Left kidney (tissue), 8 donors: ENCODE measurements at places on chromosomes 1 and 21. TPM values are rescaled to one million over a fixed set of nuclear protein-coding genes. Genes with fewer than 3 reads are reported as not detected.

The RAB25 gene
- 46.9 TPM for polyA plus RNA-seq

- no peak for DNase-seq
Observed at GRCh38 chr1:161491472-161491871, 13.8 kb upstream of the FCGR2A start.

- no peak for DNase-seq
Observed at GRCh38 chr1:101064697-101065096, 39.1 kb upstream of the DPH5 start.

DNA sequence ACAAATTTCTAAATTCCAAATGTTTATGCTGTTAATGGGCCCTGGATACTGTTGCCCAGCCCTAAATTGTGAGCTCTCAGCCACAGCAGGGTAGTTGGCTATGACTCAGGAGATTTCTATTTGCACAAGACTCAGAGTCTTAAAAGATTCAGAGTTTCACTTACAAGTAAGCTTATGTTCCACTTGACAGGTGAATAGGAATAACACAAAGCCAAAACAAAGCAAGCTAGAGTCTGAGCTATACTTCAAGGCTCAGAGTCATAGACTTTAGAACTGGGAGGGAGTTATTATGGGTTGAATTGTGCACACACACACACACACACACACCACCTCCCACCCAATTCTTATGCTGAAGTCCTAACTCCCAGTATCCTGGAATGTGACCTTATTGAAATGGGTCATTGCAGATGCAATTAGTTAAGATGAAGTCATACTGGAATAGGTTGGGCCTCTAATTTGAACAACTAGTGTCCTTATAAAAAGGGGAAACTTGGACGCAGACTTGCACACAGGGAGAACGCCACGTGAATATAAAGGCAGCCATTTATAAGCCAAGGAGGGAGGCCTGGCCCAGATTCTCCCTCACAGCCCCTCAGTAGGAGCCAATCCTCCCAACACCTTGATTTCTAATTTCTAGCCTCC is 30.2 kb downstream of the PRDX6 start:
- DNase-seq = peak; percentile 87

- DNase-seq = no peak
Observed at GRCh38 chr1:211589782-211590721, 11.1 kb upstream of the SLC30A1 start.

- DNase-seq = no peak
Observed at GRCh38 chr1:101567582-101568189, 330.9 kb downstream of the S1PR1 start.

DNA sequence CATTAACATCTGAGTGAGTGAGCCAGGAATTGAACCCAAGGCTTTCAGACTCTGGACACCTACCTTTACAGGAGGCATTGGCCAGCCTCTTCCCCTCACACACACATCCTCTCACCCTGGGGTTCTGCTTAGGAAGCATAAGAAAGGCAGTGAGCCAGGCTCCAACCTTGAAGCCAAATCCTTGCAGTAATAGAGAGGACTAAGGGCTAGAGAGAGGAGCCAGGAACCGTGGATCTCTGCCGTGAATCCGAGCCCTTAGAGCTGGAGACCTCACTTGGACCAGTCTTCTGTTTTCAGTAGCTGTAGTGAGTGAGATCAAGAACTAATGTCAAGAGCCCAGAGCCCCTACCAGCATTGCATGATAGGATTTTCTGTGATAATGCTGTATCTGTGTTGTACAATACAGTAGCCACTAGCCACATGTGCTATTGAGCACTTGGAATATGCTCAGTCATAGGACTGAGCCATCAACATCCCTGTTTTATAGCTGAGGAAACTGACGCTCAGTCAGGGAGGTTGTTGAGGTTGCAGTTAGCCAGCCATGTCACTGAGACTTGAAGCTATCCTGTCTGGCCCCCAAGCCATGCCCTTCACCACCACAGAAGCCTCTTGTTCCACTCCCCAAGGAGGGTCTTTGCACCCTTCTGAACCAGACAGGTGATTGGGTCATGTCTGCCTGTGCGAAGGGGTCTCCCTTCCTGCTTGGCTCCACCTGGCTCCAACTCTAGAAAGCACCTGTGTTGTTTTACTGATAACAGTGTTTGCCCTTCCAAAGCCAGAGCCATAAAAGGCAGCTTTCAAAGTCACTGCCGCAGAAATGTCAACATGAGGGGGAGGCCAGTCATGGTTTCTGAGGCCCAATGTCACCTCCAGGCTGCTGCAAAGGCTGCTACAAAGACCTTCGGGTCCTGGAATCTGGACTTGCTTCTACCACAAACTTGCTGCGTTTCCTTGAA is 101.1 kb upstream of the JUN start:
- no peak for DNase-seq

The ITGB2 gene
- polyA plus RNA-seq = 11.8 TPM

DNA sequence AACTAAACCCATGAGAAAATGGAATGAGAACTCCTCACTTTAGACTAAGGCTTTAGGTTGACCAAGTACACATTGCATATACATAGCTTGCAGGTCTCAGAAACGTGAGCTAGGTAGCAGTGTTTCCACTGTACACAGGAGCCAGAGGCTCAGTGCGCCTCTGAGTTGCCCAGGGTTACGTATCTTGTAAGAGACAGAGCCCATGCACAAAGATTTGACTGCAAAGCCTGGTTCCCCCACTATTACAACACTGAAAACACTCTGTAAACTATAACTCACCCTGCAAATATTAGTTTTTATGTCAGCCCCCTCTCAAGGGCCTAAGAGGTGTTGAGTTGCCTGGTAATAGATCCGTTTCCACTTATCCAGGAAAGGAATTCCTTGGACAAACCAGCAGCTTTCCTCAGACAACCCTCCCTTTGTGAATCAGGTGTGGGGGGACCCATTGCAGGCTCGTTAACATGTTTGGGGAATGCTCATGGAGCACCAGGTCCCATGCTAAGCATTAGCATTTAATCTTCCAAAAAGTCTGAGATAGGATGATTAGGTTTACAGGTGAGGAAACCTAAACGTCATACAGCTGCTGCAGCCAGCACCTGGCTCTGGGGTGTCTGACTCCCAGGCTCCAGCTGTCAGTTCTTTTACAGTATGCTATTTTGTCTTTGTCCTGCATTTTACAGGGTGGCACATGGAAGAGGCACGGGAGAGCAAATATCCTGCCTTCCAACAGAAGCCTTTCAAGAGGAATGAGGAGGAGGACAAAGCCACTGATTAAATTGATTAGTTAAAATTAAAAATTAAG is 25.7 kb downstream of the TENT5C start:
- no peak for DNase-seq

DNA sequence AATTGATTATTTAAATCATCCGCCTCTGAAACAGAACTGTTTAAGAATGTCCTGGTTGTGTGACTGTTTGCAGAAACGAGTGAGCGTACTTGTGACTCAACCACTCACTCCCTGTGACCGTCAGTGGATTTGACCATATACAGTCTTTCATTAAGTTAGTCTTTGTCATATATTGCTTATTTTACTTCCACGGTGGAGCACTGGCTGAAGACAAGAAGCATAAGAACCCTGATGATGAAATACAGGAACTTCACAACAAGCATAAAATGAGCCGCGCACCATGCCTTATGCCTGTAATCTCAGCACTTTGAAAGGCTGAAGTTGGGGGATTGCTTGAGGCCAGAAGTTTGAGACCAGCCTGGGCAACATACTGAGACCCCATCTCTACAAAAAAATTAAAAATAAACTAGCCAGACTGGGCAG is 194.0 kb downstream of the TOMM20 start:
- no peak for DNase-seq
